ENCODE measurements at places on chromosomes 12 and 14.

DNA sequence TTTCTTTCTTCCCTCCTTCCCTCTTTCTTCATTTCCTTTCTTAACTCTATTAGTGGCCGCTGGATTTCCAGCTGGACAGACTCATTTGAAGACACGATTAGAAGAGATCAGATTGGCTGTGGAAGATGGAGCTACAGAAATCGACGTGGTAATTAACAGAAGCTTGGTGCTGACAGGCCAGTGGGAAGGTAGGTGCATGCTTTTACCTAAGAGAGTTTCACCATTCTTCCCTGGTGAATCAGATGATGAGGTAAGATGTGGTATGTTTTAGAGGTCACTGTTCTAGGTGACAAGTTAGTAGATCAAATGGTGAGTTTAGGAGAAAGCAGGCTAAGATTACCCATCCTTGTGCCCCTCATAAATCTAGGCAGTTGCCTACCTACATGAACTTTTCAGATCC lies 51.6 kb downstream of the DERA start:
- no peak for DNase-seq

- no peak for DNase-seq
These were observed 15.5 kb downstream of the TRMT5 start for GRCh38 chr14:60965402-60965801.

- DNase-seq, result no peak
These were observed 1.7 kb downstream of the SMUG1 start for GRCh38 chr12:54187075-54187474.

DNA sequence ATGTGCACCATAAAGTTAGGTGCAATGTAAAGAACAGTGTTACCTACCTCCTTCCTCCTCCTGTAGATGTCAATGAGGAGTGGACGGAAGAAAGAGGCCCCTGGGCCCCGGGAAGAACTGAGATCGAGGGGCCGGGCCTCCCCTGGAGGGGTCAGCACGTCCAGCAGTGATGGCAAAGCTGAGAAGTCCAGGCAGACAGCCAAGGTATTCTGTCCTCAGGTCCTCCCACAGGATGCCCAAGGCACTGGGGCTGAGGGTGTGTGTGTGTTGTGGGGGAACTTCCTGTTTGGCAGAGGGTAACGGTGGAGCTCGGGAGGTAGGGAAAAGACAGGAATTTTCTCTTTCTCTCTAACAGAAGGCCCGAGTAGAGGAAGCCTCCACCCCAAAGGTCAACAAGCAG lies 6.4 kb downstream of the ATN1 start:
- no peak for DNase-seq

- DNase-seq, result no peak
These were observed 49.8 kb upstream of the FAM222A start for GRCh38 chr12:109663795-109664194.

DNA sequence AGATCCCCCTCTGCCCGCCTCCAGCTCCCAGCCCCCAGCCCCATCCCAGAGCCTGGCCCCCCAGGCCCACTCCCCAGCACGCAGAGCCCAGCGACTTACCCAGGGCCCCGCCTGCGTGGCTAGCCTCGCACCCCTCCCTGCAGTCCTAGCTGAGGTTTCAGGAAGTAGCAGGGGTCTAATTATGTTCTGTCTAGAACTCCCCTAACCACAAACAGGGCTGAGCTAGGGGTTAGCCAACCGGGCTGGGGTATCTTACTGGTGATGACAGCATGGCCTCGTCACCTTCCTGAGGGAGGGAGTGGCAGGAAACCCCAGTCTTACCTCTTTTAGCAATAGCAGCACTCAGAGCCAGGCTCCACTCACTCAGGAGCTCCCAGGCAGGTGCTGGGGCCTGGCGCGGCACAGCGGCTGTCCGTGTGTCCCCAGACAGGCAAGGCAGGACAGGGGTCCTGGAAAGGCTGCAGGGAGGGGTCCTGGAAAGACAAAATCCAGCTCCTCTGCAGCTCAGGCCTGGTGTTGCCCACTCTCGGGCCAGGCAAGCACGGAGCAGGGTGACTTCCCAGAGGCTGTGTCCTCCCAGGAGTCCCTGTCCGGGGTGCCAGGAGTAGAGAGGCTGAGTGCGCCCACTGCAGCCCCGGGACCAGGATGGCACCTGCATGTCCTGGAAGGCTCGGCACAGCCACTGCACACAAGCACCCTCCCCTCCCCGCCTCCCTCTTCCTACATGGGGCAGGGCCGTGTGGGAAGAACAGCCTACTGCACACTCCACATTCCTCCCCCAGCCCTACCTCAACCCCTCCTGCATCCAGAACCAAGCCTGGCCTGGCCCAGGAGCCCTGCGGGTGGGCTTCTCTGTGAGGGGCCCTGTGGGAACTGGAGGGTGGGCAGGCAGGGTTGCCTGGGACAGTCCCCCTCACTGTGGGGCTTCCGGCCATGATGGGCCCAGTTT lies at the start of gene GPR132:
Gene GPR132 (minus strand): TSS at position 151 of the 949 bp plus-strand sequence. CDS start 10,010 bp downstream, outside the sequence.
- DNase-seq, result peak; percentile 74

DNA sequence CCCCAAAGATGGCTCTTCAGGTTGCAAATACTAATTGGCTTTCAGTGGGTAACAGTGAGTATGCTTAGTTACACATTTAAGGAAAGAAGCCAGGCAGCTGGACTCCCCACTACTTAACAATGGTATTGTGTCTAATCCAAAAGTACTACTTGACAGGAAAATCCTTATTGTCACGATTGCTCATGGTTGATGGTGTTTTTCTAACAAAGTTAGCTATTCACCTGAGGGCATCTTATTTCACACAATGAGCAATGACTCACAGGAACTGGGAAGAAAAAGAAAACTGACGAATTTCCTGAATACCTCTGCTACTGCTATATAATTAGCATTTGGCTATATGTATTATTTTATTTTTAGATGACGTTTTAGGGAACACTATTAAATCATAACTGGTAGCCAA lies 33.4 kb upstream of the ALG10 start:
- no peak for DNase-seq

DNA sequence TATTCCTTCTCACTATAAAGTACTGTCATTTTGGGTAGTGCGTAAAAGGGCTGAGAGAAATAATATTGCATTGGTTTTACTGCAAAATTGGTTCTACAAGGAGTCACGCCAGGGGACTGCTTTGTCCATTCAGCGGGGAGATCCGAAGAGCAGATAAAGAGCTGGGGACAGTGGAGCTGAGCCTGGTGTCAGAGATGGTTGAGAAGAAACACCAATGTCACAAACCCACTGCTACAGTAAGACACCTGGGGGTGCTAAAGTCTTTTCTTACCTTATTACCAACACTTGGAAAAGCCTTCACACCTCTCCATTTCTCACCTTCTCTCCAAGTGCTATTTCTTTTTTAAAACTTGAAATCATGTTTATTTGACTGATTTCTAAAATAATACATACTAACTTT lies 14.1 kb downstream of the IL31 start:
- DNase-seq, result no peak

- DNase-seq, result no peak
These were observed 2.0 kb upstream of the PELI2 start for GRCh38 chr14:56115976-56116893.

DNA sequence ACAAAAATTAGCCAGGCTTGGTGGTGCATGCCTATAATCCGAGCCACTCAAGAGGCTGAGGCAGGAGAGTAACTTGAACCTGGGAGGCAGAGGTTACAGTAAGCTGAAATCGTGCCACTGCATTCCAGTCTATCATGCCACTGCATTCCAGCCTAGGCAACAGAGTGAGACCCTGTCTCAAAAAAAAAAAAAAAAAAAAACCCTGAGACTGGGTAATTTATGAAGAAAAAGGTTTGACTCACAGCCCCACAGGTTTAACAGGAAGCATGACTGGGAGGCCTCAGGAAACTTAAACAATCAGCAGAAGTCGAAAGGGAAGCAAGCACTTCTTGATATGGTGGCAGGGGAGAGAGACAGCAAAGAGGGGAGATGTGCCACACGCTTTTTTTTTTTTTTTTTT lies 123.2 kb downstream of the GXYLT1 start:
- DNase-seq, result no peak

DNA sequence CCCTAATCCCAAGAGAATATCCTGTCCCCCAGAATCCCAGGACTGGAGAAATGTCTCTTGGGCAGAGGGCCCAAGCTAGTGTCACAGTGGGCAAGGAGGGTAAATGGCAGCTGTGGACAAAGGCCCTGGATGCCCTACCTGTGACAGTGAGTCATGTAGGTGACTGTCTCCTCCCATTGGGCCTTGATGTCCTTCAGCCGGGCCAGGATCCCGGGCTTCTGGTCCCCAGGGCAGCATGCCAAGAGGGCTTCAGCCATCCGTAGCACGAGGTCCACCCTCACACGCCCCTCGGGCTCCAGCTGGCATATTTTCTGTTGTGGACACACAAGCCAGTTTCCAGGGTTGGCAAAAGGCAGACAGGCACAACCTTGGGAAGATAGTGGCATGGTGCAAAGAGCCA lies 48.8 kb downstream of the SYNE3 start:
- DNase-seq, result no peak

DNA sequence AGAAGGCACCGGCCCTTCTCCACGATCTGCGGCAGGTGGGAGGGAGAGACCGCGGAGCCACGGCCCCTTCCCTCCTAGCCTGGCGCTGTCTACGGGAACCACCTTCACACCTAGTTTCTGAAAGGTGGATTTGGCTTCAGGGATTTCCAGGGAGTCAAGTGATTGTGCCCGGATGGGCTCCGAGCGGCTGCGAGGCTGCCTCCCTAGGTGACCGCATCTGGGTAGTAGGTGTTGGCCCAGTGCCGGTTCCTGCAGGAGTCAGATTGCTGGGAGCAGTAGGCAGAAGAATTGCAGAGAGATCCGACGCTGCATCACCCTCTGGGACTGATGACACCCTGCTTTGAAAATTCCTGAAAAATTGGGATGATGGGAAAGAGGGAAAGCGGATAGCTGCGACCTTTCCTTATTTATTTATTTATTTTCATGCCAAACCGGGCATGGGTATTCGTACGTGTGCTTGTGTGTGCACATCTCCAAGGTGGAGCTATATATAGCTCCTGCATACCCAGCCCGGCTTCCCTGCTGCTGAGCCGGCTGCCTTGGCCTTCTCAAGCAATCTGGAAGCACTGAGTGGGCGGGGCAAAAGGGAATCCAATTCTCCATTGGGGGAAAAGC lies 1.1 kb downstream of the CNTN1 start:
- no peak for DNase-seq

DNA sequence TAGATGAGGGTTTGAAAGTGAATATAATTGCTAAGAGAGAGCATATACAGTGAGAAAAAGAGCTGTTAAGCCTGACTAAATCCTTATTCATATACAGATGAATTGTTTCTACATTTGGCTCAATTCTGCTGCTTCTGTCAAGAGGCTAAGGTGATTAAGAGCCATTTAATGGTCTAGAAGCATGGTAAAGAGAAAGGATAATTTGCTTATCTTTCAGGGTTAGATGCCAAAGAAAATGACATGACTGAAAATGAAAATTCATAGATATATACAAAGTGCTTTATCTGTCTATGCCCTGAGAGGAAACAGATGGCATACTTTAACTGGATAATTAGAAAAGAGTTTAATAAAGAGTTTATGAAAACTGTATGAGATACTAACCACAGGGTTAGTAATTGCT lies 834.9 kb downstream of the SLC6A15 start:
- DNase-seq, result no peak

- no peak for DNase-seq
These were observed 39.5 kb upstream of the DACT1 start for GRCh38 chr14:58598028-58598803.

- DNase-seq, result no peak
These were observed 94.1 kb downstream of the FBXL14 start for GRCh38 chr12:1500095-1500801.

- no peak for DNase-seq
These were observed 27.3 kb downstream of the VPS37B start for GRCh38 chr12:122868471-122869177.

GRCh38 chr14:46381674-46382073 lies 269.9 kb downstream of the RPL10L start:
- DNase-seq, result no peak

GRCh38 chr12:60666895-60667294 lies 1071.1 kb downstream of the SLC16A7 start:
- no peak for DNase-seq

DNA sequence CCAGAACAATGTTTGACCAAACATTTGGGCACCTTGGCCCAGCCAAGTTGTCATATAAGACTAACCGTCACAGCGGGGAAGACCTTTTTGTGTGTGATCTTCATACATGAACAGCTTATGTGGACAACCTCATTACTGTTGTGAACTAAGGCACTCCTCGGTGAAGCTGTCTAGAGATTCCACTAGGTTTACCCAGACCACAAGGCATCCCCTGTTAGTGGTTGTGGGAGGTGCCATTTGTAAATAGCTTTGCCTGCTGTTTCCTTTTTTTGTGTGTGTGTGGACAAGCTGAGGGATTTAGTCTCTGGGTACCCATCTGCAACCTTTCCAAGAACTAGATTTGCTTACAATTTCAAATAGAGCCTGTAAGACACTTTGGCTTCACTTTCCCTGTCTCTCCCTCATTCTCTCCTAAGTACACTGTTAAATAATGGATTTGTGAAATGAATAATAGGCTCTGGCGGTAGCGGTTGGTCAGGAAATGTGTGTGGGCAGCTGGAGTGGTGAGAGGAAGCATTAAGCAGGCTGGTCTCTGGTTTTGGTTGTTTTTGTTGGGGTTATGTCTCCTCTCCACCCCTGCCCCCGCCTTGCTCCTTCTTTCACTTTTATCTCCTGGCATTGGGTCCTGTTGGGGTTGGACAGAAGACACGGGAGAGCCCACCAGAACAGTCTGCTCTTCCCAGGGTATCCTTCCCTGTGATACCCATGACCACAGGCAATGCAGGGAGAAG lies 727.6 kb downstream of the VRK1 start:
- DNase-seq, result no peak

DNA sequence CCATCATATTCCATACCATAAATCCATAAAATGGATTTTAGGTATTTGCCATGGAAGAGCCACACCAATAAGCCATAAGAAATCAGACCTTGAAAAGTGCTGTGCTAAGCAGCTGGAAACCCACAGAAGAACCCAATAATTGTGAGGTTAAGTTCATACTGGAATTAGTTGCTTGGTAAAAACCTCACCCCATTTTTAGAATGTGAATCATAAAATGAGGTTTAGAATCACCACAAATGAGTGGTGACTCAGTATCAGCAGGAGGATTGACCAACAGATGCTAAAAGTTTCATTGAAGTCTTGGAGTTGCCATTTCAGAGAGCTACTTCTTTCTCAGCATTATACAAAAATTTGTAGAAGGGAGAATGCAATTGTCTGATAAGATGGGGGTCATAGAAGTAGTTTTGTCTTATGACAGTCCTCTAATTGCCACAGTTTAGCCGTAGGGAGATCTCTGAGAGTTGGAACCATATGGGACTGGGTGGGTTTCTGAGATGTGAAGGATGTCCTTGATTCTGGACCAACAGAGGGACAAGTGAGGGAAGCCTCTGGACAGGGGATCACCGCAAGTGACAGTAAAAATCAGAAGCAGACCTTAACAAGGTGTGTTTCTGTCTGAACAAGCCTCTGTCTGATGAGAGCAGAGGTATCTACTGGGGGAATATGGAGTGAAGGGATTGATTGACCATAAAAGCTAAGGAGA lies 1.4 kb upstream of the STON2 start:
- no peak for DNase-seq
